ENCODE measurements at places on chromosomes 4 and X.

- DNase-seq = peak; percentile 53
Observed at GRCh38 chr4:156252358-156252921, 298.8 kb upstream of the CTSO start.

DNA sequence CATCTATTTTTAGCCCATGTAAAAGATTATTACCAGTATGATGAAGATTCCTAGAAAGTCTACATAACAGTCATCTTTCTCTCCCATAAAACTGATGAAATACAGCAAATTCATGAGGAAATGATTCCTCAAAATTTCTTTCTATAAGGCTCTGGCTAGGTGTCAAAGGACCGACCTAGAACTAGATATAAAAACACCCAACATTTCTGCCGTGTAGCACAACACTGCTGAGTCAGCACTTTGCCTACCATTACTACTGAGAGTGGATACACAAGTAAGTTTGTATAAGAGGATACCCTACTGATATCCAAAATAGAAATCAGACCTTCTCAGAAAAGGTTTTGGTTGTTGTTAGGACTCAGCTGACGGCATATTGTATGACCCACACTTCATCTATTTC lies 24.7 kb downstream of the TMEM47 start:
- DNase-seq = peak; percentile 32

DNA sequence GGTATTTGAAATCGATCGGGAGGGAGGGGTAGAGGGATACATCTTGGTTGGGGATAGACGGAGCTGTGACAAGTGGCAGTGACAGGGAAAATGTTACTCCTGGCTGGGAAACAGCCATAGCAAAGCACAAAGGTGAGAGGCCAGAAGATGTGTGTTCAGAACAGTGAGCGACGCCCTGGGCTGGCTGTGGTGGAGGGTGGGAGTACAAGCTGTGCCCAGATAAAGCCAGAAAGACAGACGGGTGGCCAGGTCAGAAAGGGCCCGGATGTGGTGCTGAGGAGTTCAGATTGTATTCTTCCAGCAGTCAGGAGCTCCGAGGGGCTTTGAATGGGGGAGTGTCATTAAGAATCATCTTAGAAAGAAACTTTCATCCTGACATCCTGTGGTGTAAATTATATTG lies 27.9 kb downstream of the CCDC149 start:
- no peak for DNase-seq

DNA sequence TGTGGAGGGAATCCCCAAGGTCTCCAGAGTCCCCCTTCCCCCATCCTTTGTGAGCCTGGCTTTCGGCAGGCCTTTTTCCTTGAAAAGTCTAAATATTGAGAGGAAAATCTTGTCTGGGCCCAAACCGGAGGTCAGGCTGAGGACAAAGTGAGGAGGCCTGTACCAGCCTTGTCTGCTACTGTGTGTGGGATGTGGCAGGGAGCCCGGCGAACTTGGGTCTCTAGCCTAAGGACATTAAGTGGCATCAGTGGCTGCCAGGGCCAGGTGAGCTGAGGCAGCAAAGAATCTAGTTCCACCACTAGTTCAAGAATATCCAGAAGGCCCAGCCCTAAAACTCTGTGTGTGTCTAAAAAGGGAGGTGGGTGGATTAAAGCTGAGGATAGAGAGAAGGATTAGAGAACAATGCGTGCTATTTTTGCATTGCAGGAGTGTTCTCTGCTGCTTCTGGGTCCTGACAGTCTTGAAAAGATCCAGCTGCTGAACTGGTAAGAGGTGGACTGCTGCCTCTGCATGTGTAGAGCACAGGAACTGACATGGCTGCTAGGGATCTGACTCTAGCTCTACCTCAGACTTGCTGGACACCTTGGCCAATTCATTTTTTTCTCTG lies 1.2 kb upstream of the AMER1 start:
- DNase-seq = peak; percentile 70

DNA sequence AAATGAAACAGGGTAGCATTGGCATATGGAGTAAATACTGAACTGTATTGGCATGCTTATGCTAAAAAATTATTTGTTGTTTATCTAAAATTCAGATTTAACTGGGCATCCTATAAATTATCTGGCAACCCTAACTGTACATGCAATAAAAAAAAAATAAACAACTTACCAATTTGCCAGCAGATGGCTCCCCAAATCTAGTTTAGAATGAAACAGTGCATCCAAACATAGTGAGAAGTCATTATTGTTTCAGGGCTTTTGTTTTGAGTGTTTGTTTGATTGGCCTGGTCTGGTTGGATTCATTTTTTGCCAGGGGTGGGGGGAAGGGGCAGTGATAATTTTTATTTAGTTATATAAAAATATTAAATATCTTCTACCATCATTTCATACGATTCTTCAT lies 12.8 kb upstream of the NSUN7 start:
- DNase-seq = peak; percentile 72

DNA sequence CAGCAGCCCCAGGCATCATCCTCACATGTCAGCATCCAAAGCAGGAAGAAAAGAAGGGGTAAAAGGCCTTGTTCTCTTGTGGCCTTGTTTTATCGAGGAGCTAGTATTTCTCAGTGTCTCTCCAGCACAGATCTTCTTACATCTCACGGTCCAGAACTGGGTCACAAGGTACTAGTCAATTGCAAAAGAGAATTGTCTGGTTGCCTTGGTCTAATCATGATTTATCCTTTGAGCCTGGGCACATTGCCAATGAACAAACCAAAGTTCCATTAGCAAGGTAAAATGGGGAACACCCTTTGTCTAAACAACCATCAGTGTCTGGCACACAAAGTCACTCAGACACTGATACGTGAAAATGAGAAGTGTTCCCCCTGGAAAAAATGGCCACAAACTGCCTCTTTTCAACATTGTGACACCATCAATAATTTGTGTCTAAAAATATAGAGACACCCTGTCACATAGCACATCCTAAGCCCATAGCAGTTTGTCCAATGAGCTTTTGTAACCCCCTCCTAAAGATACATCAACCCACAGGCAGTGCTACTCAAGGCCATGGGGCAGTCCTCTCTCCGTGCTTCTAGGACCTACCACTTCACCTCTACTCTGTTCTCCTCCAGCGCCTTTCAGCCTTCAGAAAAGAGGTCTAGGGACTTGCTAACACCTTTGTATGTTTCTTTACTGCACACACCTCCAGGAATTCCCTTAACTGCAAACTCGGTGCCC lies 534.4 kb downstream of the MID1IP1 start:
- no peak for DNase-seq

GRCh38 chr4:154466336-154466735 lies 25.3 kb downstream of the DCHS2 start:
- DNase-seq = no peak

GRCh38 chr4:80045786-80046185 lies 27.2 kb downstream of the ANTXR2 start:
- DNase-seq = peak; percentile 53
